ENCODE measurements at places on chromosomes 16 and 17.

GRCh38 chr17:5861854-5862253 is 208.3 kb upstream of the WSCD1 start:
- no peak for DNase-seq

DNA sequence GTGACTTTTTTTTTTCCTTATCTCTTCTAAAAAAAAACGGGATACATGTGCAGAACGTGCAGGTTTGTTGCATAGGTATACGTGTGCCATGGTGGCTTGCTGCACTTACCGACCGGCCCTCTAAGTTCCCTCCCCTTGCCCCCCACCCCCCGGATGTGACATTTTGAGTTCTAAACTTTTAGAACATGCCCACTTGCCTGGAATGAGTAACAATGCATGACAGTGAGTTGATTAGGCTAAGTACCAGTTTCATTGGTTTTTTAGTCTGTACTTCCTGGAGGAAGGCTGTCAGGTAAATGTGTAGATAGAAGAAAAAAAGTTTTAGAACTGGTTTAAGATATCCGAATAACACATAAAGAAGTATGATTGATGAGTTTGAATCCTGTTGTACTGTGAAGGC is 4.0 kb downstream of the BPTF start:
- DNase-seq, result no peak

- DNase-seq, result no peak
Observed at GRCh38 chr17:32747856-32748255, 129.1 kb downstream of the MYO1D start.

DNA sequence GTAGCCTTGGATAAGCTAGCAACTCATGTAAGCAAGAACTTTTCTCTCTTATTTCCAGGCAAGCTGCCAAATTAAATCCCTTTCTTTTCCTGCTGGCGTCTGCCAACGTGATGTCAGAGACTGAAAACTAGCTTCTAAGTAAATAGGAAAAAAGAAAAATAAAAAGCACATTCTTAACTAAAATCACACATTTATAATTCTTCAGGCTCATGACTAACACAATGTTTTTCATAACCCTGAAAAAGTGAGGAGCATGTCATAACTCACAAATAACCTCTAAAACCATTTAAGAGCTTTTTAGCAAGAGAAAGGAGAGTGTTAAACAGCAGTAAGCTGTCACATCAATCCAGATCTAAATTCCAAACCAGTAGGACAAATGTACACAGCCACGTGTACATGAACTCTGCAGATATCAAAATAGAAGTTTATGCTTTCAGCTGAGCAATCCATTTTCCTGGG is 110.0 kb downstream of the N4BP1 start:
- peak; percentile 13 for DNase-seq

DNA sequence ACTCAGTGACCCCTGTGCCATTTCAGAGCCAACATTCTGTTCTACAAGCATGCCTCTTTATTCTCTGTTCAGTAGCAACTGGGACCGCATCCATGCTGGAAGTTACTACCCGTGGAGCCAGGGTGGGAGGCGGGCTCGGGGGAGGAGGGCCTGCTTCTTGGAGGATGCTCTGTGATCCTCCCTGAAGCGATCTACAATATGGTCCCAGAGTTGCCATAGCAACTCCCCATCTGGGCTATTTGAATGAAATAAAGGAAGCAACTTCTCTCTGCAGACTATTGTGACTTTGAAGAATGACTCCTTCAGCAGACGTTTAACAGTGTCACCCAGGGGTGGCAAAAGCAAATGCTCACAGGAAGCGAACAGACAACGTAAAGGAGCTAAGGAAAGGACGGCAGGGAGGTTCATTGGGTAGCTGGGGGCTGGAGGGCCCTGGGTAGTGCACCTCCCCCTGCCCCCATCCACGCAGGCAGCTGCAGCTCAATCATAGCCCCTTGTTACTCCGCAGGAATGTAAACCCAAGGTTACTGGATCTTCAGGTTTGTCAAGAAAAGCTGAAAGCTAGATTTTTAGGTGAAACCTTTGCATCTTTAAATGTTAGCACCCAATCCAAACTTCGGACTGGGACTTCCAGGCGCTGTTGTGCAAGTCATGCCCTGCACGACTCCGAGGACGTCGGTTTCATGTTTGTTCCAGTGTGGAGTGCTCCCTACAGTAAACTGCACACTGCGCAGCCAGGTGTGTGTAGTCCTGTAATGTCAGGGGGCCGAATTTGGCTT is 51.1 kb upstream of the MEAK7 start:
- DNase-seq, result peak; percentile 9

All from Kasumi-1 (cell line).